GM12865 (cell line): ENCODE measurements at places on chromosomes 1 and 21.

DNA sequence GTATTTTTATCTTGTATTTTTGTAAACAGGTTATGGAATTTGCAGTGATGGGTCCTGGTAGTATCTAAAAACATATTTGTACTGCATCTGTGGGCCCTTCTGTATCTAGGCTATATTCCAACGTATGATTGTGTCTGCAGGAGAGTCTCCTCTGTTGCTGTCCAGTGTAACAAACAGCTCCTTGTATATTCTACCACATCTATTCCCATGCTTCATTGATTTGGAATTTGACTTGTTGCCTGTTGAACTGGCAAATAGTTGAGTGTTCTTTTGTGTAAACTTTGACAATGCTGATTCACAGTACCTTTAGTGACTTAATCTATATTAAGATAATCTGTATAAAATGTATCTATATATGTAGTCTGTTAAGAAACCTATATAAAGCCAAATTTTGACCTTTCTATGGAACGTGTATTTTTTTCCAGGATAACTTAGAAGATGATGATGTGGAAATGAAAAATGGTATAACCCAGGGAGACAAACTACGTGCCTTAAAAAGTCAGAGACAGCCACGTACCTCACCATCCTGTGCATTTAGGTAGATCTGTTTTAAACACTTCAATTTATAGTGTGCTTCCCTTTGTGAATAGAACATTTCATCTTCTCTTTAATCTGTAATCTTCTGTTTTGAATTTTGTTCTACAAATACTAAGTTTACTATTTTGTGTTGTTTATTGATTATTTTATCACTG is 43.4 kb upstream of the GPR88 start:
- DNase-seq, result no peak

DNA sequence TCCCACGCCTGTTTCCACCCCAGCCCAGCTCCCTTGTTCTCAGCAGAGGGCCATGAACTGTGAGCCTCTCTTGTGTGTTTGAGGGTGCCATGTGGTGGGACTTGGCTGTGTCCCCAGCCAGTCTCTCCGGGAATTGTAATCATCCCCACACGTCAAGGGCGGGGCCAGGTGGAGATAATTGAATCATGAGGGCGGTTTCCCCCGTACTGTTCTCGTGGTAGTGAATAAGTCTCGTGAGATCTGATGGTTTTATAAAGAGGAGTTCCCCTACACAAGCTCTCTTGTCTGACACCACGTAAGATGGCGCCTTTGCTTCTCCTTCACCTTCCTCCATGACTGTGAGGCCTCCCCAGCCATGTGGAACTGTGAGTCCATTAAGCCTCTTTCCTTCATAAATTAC is 57.2 kb upstream of the COL6A2 start:
- no peak for DNase-seq

DNA sequence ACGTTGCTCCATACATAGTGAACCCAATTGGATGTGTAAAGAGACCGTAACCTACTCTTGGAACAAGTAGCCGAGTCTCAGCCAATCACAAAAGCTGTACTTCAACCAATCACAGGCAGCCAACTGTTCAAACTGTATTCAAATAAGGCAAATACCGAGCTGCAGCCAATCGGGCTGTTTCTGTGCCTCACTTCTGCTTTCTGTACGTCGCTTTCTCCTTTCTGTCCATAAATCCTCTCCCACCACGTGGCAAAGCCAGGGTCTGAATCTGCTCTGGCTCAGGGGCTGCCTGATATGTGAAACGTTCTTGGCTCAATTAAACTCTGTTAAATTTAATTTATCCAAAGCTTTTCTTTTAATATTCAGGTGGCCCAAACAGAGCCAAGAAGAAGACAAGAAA is 210.3 kb downstream of the URB2 start:
- DNase-seq, result no peak

- DNase-seq, result no peak
Observed at GRCh38 chr1:119310301-119310700, 58.3 kb upstream of the HAO2 start.

DNA sequence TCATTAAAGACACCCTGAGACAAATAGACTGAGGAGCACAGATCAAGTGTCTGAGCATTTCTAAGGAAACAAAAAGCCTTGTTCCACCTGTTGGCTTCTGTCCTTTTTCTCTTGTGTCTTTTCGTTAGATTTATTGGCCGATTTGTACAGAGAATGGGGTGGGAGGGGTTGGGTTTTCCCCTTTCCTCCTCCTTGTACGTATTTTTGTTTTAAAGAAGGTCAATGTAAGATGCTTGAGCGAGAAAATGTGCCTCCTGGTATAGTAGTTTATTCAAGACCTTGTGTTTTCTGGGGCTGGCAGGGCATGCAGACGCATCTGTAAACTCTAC is 1.2 kb downstream of the BCL9 start:
- no peak for DNase-seq

GRCh38 chr21:16427587-16428087 is 697.9 kb downstream of the USP25 start:
- no peak for DNase-seq

- no peak for DNase-seq
Observed at GRCh38 chr1:170310014-170310405, 164.3 kb downstream of the NTMT2 start.

- DNase-seq, result no peak
Observed at GRCh38 chr1:236495467-236496112, 28.2 kb upstream of the LGALS8 start.

GRCh38 chr21:15301014-15301413 is 236.2 kb upstream of the NRIP1 start:
- DNase-seq, result peak; percentile 8

- DNase-seq, result no peak
Observed at GRCh38 chr1:164382384-164382783, 176.6 kb upstream of the PBX1 start.

DNA sequence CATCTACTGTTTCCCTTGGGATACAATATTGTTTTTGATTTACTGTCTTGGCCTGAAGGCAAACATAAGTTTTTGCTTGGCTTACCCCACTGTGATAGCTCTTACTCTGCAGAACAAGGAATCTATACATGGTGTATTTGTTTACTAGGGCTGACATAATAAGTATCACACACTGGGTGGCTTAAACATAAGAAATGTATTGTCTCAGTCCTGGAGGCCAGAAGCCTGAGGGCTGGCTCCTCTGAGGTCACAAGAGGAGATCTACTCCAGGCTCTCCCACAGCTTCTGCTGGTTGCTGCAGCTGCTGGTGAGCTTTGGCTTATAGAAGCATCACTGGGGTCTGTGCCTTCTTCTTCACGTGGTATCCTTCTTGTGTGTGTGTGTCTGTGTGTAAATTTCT is 30.7 kb upstream of the IGSF5 start:
- DNase-seq, result no peak

DNA sequence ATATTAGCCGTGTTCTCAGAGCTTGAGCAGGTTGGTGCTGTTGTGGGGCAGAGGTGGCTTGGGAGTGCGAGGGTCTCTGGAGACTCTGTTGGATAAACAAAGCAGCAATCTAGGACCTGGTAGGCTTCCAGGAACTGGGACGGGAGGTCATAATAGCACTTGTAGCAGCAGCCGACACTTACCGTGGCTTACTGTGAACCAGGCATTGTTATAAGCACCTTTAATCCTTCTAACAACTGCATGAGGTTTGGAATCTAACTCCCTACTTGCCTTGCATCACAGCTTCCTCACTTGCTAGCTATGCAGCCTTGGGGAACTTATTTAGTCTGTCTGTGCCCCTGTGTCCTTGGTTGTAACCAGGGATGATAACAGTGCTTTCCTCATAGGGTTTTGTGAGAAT is 94.9 kb downstream of the NAV1 start:
- DNase-seq, result no peak

- DNase-seq, result no peak
Observed at GRCh38 chr21:24561291-24561690, 1046.0 kb downstream of the MRPL39 start.

GRCh38 chr1:165415068-165415467 is 29.9 kb downstream of the RXRG start:
- no peak for DNase-seq

DNA sequence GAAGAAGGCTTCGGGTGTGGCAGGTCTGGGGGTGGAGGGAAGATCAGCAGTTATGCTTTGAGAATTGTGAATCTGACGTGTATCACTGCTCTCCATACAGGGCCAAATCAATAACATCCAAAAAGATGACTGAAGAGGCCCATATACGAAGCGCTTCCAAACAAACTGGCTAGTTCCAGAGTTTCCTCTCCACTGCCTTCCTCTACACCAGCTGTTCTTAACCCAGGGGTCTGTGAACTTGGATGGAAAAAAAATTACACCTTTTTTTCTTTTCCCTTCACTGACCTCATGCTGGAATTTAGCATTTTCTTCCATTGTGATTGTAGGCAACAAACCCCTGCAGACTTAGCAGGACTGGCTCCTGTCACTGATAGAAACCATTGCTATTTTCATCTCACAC is 77.1 kb upstream of the NBL1 start:
- DNase-seq, result no peak

DNA sequence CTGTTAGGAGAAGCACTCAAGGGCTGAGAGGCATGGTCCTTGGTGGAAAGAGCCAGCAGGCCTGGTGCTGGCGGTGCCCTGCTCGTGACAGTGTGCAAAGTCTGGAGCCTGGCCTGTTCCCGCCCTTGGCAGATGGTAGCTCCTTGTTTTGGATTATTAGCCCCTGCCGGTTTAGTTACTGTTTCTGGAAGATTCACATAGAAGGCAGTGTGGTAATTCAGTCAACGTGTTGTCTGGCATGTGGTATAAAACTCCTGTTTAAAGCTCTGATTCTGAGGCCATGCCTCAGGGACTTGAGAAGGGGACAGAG is 6.8 kb downstream of the PKNOX1 start:
- DNase-seq, result no peak

- no peak for DNase-seq
Observed at GRCh38 chr1:57729181-57729580, 305.3 kb upstream of the DAB1 start.

DNA sequence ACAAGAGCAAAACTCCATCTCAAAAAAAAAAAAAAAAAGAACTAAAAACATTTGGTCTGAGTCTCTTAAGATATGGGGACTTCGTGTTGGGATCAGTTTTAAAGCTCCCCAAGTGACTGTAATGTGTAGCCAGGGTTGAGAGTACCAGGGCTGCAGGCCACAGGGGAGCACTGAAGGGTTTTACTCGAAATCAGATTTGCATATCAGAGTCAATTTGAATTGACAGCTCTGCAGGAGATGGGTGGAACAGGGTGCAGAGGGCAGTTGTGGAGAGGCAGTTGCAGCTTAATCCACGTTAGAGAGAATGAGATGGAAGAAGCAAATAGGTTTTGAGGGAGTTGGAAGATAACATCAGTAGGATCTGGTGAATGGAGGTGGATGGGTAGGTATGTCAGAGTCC is 20.6 kb upstream of the ELOA start:
- peak; percentile 85 for DNase-seq

DNA sequence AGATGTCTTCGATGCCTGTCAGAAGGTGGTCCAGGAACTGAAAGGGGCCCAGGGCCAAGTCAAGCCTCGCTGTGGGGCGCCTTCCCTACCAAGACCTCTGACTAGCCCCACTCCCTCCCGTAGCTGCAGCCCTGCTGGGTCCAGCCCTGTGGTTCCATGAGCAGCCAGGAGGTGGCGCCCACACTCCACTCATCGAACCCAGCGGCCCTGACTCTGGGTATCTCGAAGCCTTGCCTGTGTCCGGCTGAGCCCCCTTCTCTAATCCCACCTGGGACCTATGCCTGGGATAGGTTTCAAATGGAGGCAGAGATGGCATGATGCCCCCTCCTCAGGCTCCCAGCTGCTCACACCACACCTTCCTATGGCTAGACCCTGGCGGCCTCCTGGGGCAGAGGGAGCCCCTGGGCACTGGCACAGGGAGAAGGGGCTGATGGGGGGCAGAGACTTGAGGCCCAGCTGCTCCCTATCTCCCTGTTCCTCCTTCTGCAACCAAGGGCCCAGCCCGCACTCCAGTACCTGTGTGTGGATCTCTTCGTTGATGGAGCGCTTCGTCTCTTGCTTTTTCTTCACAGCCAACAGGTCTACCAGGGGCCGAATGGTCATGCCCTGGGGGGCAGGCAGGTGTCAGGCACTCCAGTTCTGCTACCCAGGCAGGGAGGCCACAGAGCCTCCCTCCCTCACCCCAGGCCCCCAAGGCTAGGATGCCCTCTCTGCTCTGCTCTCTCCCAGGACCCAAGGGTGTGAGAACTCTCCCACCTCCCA is 52.0 kb downstream of the SLC9A1 start:
- peak; percentile 70 for DNase-seq

- no peak for DNase-seq
Observed at GRCh38 chr1:245678860-245679411, 524.2 kb downstream of the KIF26B start.

- no peak for DNase-seq
Observed at GRCh38 chr1:247298124-247298481, 33.6 kb downstream of the ZNF496 start.

DNA sequence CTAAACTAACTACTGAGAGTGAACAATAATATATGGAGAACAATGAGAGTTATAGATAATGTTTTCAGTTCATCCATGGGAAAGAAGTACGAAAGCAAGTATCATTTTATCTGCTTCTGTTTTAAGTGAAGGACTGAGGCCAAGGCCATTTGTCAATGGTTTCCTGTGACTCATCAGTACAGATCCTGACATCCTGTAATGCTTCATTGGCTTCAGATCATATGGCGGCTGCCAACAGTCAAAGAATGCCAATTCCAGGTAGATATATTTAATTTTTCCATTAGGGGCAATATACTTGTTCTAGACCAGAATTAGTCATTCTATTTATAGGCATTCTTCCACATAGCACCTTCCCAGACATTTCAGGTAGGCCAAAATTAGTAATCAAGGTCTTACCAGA is 97.3 kb downstream of the USH2A start:
- DNase-seq, result no peak

DNA sequence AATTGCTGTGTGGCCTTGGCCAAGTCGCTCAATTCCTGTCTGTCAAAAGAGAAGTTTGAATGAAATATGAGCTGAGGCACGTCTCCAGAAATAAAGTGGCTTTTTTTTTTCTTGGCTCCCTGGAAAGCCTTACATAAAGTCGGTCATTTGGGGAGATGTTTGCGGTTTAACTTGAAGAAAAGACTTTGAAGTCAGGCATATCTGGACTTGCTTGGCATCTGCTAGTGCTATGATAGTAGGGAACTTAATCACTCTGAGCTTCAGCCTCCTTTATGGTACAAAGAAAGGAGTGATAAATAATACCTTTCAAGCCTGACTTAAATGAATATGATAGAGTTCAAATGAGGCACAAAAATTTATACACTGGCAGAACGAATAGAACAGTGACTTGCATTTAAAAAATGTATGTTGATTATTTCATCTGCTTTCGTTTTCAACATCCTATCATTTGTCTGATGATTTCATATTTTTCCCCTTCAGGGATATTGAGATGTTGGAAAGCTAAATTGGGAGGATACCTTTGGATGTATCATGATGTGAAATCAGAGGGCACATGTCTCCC is 60.2 kb downstream of the FASLG start:
- no peak for DNase-seq
